ENCODE measurements at places on chromosomes 13 and 19.

DNA sequence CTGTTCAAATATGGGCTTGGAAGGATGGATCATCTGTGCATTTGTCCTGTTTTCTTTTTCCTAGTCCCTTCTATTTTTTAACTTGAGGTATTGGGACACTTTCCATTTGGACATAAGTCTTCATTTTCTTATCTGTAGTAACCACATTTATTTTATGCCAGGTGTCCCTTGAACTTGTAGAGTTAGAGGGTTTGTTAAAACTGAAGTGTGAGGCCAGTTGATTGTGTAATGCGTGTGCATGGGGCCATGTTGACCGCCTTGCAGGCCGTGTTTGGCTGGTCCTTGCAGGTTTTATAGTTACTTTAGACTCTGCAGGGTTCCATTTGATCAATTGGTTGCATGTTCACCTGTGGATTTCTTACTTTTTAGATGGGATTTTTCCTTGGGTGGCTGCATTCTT is 21.0 kb downstream of the SAE1 start:
- H3K36me3 ChIP-seq: peaks cover 31% of the 10 kb centered on the region
- peaks cover 6% of the 10 kb centered on the region for H3K4me1 ChIP-seq
- H3K27me3 ChIP-seq: no peaks in the 10 kb centered on the region
- no peak overlapping the region for H3K4me3 ChIP-seq
- H3K27ac ChIP-seq: no peak overlapping the region
- DNase-seq: no peak

- no peaks in the 10 kb centered on the region for H3K4me1 ChIP-seq
- no peak for DNase-seq
- H3K27ac ChIP-seq: no peak overlapping the region
- H3K27me3 ChIP-seq: no peaks in the 10 kb centered on the region
- H3K4me3 ChIP-seq: no peak overlapping the region
Observed at GRCh38 chr13:47004540-47004939, 107.7 kb upstream of the HTR2A start.

DNA sequence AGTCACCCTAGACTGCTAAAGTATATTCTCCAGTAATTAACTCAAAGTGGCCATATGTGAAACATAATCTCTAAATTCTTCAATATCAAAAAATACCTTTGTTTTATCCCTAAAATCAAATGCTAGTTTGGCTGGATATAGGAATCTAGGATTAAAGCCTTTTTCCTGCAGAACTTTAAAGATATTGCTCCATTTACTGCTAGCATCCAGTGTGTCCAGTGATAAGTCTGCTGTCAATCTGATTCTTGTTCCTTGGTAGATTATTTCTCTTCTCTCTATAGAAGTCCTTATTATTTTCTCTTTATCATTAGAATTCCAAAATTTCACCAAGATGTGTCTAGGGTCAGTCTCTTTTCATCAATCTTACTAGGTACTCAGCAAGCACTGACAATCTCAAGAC is 384.6 kb downstream of the FGF14 start:
- H3K36me3 ChIP-seq: no peaks in the 10 kb centered on the region
- no peak for DNase-seq

GRCh38 chr19:31761281-31761913 is 412.2 kb upstream of the TSHZ3 start:
- H3K27me3 ChIP-seq: no peaks in the 10 kb centered on the region
- DNase-seq: no peak
- H3K4me1 ChIP-seq: no peaks in the 10 kb centered on the region

DNA sequence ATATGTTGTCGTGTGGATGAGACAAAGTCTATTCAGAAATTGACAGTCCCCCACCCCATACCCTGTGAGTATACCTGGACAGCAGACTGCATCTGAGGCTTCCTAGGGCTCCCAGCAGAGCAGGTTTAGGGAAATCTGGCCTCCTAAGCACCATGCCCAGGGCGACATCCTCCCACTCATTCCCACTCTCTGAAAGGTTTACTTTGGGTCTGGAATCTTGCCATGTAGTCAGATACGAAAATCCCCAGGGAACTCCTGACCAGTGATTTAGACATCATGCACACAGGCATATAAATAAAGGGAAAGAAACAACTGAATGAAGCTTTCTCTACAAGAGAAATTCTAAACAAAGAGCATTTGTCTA is 717 bp upstream of the NALCN start:
- no peaks in the 10 kb centered on the region for H3K36me3 ChIP-seq
- H3K4me3 ChIP-seq: no peak overlapping the region
- H3K4me1 ChIP-seq: no peaks in the 10 kb centered on the region
- no peak for DNase-seq

DNA sequence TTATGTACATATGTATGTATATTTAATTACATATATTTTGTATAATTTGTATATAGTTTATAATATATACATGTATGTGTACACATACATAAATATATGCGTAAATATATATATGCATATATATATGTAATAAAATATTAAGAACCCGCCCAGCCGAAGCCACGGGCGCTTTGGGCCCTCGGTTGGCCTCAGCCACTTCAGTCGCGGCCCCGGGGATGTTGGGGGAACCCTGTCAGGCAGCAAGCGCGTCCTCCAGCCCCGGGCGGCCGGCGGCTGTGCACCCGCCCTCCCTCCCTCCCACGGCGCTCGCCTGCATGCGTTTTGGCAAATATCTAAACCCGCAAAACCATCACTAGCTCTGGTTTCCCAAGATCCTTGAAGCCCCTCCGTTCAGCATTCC is 7.9 kb upstream of the ZNF606 start:
- H3K27ac ChIP-seq: no peak overlapping the region
- no peak for DNase-seq
- no peak overlapping the region for H3K4me3 ChIP-seq
- no peaks in the 10 kb centered on the region for H3K36me3 ChIP-seq
- no peaks in the 10 kb centered on the region for H3K27me3 ChIP-seq

GRCh38 chr13:107819071-107819470 is 396.3 kb downstream of the LIG4 start:
- no peak for DNase-seq
- no peaks in the 10 kb centered on the region for H3K36me3 ChIP-seq
- no peaks in the 10 kb centered on the region for H3K27me3 ChIP-seq
- H3K4me1 ChIP-seq: no peaks in the 10 kb centered on the region
- H3K4me3 ChIP-seq: no peak overlapping the region
